ENCODE measurements at places on chromosomes 3 and 15. TPM values are rescaled to one million over a fixed set of nuclear protein-coding genes. Genes with fewer than 3 reads are reported as not detected.

LRRC31 gene
- total RNA-seq, result not detected

MESP1 gene
- total RNA-seq, result 8.4 TPM

- DNase-seq, result peak; percentile 39
Measured at GRCh38 chr3:119588112-119588511, 8.8 kb downstream of the ADPRH start.

- DNase-seq, result no peak
Measured at GRCh38 chr3:131914090-131914691, 120.6 kb downstream of the CPNE4 start.

- peak; percentile 80 for DNase-seq
Measured at GRCh38 chr3:186783731-186784515, 546 bp downstream of the EIF4A2 start.
